ENCODE measurements at places on chromosomes 7 and 10.

GRCh38 chr10:91006752-91007346 lies 86.0 kb upstream of the ANKRD1 start:
- DNase-seq, result no peak

DNA sequence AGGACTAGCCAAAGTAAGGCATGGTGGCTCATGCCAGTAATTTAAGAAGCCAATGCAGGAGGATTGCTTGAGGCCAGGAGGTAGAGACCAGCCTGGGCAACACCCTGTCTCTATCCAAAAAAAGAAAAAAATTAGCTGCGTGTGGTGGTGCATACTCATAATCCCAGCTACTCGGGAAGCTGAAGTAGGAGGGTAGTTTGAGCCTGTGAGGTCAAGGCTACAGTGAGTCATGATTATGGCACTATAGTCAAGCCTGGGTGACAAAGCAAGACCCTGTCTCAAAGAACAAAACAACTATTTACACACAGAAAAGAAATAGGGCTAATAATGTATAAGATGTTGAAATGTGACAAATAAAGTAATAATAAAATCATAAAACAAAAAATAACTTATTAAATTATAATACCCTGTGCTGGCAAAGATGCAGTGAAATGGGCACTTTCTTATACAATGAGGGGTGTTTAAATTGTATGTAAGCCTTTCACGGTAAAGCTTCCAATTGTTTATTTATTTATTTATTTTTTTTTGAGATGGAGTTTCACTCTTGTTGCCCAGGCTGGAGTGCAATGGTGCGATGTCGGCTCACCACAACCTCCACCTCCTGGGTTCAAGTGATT lies 175.2 kb downstream of the TPST1 start:
- no peak for DNase-seq

DNA sequence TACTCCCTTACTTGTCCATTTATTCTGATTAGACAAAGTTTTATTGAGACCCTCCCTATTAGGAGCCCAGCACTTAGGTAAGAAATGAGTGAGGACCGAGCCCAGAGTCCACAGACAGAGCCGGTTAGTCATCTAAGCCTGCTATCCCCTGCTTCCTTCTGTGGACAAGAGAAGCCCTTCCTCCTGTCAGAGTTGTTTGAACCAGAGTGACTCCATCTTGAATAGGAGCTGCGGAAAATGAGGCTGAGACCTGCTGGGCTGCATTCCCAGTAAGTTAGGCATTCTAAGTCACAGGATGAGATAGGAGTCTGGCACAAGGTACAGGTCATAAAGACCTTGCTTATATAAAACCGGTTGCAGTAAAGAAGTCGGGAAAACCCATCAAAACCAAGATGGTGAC lies 109.1 kb downstream of the CPXM2 start:
- DNase-seq, result no peak

DNA sequence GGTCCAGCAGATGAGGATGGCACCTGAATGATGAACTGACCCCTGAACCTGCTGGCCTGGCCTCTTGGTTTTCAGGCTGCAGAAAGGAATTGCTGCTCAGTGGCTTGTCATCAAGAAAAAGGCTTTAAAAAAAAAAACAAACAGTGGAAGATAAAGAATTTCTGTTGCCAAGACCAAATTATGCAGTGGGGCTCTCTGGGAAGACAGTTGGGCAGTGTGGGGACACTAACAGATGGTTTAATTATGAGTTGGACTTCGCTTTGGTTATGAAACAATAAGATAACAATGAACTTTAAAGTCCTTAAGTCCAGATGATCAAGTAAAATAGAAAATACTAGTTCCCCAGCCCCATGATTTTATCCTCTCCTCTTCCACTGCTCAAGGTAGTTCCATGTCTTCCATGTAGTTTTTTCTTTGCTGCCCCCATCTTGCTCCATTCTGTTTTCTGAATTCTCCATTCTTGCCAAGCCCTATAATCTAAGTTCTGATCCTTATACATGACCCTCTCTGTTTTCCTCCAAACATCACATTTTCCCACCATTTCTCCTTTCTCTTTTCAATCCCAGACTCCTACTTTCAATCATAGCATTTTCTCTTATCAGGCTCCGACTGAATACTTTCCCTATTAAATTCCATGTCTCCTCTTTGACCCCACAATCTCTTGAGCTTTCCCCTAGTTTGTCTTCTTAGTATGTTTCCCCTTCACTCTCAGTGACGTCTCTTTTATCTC lies 52.6 kb downstream of the ANK3 start:
- DNase-seq, result no peak

DNA sequence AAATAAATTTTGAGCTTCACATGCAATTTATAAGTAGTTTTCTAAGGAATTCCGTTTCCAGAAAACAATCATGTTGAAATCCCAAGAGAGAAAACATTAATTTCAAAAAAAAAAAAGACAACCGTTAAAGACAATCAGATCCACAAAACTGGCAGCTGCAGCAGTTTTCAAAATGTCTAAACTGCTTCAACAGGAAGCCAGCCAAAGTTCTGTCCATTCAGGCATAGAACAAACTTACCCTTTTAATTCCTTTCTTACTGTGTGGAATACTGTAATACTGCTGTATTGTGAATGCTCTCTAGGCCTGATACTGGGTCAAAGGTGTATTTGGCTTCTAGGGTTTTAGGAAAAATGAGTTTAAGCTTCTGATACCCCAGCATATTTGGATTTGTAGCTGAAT lies 31.6 kb downstream of the HOXA1 start:
- no peak for DNase-seq

DNA sequence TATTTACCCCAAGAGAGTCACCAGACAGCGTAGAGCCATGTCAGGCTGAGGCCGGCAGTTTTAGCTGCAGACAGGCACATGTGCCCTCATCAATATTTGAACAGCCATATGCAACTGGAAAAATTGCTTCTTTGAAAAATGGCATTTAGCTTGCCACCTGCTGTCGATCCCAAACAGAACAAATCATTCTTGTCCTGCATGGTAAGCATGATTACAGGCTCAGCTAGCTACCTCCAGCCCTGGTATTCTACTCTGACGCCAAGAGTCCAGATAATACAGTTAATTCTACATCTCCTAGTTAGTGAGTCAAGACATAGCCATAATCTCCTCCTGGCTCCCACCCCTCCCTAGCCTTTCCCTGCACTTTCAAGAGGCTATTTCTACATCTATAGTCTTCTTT lies 7.7 kb downstream of the CREB3L2 start:
- DNase-seq, result no peak

DNA sequence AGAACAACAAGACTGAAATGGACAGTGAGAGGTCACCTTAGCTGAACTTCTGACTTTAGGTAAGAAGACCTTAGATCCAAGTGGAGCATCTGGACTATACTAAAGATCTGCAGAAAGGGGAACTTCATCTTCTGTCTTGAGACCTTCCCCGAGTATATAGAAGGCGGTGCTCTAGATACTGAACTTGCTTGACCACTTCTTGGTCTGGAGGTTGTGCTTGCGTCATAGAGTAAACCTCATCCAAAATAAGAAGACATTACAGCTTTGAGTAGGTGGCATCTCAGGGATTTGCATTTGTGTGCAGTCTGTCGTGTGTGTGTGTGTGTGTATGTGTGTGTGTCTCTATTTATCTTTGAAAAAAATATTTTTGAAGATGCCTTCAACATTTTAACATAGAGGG lies 157.5 kb downstream of the CHN2 start:
- no peak for DNase-seq

DNA sequence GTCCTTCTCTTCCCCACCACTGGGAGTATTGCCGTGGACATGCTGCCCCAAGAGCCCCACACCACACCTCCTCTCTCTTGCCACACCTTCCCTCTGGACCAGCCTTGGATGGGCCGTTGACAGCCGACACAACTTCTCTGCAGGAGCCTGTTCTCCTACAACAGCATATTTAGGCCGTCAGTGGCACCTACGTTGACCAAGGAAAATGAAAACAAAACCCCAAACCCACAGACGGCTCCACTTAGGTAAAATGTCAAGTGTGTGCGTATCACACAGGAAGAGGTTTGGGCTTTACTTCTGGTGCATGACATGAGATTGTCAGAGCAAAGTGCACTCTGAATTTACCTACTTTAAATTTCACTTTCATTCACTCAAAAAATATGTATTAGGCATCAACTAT lies 246.6 kb downstream of the ZMYND11 start:
- no peak for DNase-seq

DNA sequence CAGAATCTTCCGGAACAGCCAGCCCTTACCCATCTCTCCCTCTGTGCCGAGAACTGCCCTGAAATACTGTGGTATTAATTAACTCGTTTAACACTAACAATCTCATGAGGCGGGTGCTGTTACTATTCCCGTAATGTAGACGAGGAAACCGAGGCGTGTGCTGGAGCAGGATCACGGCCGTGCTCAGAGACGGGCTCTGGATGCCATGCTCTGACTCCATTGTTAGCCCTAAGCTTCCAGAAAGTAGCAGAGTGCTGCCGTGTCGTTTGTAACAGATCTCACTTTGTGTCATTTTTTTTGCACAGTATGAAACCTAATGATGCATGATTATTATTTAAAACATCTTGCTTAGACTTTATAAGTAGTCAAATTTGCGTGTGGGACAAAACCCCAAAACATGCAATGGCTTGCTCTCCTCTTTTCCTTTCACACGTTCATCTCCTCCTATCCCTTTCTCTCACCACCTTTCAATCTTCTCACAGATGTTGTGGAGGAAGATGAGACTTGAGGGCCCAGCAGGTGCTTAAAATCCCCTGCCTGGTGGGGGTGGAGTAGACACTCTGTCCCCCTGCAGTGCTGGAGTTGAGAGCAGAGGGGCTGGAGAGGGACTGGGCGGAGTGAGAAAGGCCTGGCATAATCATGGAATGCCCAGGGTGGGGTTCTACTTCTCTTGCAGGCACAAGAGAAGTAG lies 482 bp upstream of the ACTR3C start:
- no peak for DNase-seq

DNA sequence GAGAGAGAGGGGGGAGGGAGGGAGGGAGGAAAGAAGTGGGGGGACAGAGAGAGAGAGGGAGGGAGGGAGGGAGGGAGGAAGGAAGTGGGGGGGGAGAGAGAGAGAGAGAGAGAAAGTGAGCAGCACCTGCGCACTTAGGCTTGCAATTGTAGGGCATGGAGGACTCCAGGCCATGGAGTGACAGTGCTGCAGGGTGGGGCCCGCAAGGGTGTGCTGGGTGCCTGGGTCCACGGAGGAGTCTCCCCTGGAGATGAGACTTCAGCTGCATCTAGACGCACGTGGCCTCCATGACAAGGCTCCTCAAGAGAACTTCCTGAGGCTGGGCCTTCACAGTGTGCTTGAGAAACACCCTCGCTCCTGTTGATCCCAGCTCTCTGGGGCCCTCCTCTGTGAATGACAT lies 44.5 kb downstream of the CLRN3 start:
- no peak for DNase-seq

DNA sequence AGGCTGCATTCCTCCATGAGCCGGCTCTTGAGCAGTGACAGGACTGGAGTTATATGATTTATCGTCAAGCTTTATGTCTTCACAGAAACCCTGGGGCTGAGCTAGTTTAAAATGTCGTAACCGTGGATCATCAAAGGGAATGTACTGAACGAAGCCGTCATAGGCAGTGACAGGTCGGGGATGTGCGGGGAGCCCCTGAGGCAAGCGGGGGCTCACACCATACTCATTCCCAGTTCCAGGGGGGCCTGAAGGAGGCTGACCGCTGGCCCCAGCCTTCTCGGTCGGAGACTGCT lies 30.7 kb downstream of the JCAD start:
- no peak for DNase-seq

GRCh38 chr10:75094465-75094864 lies 17.0 kb upstream of the SAMD8 start:
- DNase-seq, result no peak

DNA sequence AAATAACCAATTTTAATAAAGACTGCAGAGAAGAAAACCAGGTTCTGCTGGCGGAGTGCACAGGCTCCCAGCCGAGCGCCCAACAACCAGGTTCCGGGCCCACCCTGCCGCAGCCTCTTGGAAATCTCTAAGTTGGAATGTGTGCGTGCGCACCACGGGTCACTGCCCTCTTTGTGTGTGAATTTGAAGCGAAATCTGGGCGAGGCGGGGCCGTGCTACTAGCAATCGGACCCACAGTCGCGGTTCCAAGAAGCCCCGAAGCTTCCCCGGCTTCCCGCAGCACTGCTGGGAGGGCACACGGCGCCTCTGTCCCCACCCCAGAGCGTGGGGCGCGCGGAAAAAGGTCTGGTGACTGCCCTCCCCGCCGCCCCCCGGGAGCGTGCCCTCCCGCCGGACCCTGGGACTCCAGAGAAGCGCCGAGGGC lies 666 bp upstream of the MAP3K8 start:
- DNase-seq, result peak; percentile 57

DNA sequence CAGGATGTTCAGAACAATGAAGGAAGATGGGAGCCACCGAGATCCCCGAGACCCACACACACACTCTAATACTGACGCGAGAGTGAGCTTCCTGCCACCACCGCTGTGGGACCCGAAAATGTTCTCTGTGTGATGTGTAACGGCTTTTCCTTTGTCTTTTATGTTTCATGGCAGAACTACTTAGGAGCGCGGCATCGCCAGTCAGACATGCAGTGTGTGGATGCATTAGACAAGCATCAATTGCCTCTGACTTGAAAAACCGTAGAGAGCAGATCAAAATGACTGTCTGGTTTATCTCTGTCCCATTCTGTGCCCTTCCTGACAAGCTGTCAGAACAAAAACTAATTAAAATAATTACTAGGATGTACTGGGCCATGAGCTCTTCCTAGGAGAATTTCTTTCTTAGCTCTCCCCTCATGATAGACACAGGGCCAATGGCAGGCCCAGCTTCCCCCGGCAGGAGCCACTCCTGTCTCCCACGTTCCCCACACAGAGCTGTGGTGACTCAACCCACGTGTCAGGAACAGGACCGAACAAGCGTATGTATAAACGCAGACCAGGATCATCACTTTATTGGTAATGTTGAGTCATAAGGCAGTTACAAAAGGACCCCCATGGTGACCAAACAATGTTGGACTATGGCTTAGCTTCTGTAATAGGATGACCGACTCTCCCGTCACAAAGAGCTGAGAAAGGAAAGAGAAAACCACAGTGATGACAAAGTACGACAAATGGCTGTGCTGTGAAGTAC lies 705.0 kb downstream of the PARD3 start:
- DNase-seq, result no peak

GRCh38 chr10:8463853-8464252 lies 409.4 kb downstream of the GATA3 start:
- DNase-seq, result no peak

DNA sequence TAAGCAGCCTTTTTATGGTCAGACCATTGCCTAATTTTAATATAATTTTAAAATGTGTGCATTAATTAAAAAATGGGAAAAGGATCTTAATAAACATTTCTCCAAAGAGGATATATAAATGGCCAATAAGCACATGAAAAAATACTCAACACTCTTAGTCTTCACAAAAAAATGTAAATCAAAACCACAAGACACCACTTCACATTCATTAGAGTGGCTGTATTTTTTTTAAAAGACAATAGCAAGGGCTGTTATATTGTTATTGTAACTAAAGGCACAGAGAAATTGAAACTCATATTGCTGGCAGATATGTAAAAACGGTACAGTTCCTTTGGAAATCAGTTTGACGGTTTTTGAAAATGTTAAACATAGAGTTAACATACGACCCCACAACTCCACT lies 3.2 kb upstream of the CROT start:
- no peak for DNase-seq
